ENCODE measurements at places on chromosomes 16 and 17.

- no peak for DNase-seq
Observed at GRCh38 chr17:51937264-51937663, 221.2 kb downstream of the CA10 start.

DNA sequence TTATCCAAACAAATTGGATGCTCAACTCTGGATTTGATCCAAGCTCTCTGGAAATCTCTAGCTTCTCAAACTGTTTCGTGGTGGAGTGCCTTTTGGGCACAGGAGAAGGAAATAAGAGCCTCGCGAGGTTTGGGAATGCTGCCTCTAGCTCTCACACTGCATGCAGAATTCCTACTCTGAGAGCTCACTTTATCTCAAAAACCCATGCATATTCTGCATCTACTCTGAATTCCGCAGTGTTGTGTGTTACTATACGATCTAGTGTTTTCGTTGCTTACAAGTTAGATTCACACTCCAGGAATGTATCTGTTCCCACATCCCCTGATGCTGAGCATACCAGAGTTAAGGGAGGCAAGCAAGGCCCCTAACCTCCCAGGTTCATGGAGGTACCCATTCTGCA lies 462.7 kb downstream of the WWOX start:
- DNase-seq, result no peak

- DNase-seq, result no peak
Observed at GRCh38 chr17:17411692-17412091, 65.1 kb upstream of the MED9 start.

DNA sequence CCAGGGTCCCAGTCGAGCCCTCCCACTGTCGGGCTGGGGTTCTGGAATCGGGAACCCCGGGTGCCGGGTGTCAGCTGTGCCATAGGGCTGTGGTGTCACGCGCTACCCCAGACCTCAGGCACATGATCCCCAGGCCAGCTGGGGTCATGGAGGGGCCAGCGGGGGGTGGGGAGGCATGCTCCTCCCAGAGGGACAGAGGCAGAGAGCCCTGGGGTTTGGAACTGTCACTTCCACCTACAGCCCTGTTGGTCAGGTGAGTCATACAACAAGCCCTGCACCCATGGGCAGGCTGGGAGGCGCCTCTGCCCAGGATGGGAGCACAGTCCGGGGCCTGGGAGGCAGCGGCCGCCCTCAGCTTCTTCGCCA lies 63.0 kb downstream of the BAIAP2 start:
- DNase-seq, result no peak

DNA sequence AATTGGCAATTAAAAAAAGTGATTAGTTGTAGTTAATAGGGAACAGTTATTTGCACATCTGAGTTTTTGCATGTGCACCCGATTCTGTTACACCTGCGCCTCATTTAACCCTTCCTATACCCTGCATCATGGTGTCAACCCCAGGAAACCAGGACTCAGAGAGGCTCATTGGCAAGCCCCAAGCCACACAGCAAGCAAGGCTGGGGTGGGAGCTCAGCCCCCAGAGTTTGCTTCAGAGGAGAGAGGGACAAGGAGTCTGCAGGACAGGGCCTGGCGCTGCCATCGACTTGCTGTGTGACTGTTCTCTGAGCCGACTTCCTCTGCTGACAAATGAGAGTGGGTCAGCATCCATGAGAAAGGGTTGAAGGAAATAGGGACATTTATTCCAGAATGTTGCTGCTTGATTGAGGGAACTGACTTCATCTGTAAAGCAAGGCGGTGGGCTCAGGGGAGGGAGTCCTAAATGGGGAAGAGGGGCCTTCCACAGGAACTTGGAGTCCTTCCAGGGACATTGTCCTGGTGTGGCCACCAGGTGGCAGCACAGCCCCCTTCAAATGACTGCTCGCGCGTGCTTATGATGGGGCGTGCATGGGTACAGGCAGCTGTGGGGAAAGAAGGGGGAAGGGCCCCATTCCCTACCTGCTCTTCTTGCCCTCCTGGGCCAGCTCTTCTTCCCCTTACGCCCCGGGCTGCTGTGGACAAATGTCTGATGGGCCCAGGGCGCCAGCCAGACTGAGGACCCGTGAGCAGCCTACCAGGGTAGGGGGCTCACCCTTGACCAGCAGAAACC lies 51.6 kb downstream of the NT5M start:
- peak; percentile 51 for DNase-seq

DNA sequence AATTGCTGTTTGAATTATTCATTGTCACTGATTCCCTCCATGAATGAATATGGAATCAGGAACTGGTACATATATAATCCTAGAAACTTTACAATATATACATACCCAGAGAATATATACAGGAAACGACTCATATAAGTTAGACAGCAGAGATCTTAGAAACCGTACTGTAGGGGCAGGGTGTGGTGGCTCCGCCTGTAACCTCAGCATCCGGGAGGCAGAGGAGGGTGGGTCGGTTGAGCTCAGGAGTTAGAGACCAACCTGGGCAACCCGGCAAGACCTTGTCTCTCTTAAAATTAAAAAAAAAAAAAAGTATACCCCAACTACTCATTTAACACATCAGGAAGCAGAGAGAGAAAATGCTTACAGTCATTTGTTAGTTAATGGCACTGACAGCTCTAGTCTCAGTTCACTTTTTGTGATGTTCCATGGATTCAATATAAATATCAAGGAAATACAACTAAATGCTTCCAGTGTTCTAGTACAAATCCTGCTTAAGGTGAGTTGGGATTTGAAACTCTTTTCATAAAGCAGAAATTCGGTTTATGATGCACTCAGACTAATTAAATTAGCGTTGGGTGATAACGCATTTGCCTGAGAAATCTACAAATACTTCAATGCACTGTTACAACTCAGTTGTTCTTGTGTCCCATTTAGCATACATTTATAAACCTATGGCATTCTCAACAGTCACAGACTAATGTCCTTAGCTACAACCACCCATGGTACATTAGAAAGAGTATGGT lies 5.6 kb downstream of the GLG1 start:
- DNase-seq, result peak; percentile 8

DNA sequence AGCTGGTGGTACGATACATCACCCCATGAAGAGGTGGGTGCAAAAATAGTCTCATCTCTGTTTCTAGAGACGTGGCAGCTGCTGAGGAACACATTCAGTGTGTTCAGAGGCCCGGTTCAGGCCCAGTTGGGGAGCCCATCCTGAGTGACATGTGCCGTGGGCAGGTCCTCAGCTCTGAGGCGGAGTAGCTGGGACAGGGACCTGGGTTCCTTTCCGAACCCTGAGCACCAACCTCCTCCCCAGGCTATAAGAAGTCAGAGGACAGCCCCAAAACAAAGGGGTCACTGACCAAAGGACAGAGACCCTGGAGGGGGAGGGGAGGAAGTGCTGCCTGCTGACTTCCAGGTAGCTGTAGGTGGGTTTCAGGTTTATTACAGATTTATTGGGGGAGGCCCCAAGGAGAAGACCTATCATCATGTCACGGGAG lies 5.1 kb downstream of the LDHD start:
- DNase-seq, result no peak

DNA sequence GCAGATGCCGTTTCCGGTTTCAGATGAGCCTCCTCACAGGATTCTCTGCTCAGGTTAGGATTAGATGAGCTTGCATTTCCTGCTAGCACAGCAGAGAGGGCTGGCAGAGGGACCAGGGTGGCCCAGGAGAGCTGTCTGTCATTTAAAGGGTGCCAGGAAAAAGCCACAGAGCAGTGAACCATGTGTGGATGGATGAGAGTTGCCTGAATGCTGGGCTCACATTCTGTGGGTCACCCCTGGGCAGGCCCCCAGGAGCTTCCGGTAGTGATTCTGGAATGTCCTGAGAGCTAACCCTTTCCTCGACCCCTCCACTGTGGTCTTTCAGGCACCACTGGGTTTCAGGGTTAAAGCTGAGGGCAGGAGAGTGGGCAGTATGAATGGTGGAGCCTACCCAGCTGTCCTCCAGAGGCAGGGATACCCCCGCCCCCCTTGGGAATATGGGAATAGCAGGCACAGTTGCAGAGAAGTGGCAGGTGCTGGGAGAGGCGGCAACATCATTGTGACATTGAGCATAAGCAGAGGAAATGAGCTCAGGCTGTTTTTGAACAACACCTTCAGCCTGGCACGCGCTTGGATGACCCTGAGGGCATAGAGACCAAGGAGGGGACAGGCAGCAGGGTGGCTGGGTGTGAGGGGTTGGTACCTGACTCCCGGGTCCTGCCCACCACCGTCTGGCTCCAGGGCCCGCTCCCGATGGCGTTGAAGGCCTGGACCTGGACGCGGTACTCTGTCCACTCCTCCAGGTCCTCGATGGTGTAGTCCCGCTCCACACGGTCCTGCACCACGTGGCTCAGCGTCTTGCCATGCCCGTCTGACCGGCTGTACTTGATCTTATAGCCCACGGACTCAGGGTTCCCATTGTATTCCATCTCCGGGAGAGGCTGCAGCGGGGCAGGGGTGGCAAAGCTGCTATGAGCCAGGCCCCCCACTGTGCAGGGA lies 83.0 kb upstream of the CDC42EP4 start:
- no peak for DNase-seq

DNA sequence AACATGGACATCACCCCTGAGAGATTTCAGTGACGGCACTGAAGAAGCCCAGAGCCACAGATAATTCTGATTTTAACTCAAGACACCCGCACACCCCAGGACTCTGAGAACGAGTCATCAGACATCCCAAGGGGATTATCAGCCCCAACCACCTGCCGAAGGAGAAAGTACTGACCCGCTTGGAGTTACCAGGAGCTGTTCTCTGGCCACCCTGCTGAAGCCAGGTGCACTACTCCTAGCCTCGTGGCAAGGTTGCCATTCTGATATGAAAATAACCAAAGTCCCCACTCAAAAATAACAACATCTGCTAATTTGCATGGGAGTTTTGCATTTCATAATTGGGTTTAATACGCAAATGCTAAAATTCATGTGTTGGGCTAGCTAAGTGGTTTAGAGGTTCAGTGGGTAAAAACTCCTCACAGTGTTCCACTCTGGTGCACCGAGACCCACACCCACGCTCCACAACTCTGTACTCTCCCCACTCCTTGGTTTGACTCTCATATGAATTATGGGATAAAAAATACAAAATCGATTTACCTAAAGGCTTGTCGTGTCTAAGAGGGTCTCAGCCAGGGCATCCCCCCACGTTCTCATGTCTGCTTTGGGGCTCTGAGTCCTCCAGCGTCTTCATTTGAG lies 143.0 kb upstream of the NOL11 start:
- no peak for DNase-seq

DNA sequence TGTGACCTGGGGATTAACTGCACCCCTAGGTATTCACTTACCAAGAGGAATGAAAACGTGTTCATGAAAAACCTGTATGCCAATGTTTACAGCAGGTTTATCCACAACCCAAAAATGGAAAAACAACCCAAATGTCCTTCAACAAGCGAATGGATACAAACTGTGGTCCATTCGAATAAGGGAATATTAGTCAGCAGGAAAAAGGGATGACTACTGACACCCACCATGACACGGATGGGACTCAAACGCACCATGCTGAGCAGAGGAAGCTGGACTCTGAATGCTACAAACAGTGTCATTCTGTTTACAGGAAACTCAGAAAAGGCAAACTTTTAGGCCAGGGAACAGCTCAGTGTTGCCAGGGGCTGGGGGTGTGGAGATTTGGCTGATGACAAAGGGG lies 4.9 kb downstream of the SLC38A10 start:
- no peak for DNase-seq

GRCh38 chr16:85525420-85526184 lies 87.5 kb upstream of the GSE1 start:
- DNase-seq, result no peak

DNA sequence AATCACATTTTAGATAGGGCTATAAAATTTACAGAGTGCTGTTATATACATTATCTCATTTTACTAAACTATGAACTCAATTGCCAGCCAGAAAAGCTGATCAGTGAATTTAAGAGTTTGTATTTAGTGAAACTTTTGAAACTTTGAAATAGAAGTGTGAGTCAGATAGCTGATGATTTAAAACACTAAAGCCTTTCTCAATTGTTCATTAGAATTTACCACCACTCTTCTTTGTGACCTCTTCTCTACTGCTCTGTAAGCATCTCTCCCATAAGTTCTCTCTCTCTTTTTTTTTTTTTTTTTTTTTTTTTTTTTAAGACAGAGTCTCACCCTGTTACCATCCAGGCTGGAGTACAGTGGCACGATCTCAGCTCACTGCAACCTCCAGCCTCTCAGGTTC lies 43.7 kb downstream of the GOSR1 start:
- no peak for DNase-seq

- DNase-seq, result no peak
Observed at GRCh38 chr17:30395398-30396022, 16.8 kb downstream of the CPD start.

GRCh38 chr16:58842156-58842555 lies 108.0 kb upstream of the GOT2 start:
- DNase-seq, result no peak

GRCh38 chr16:85084841-85085510 lies 27.3 kb downstream of the CIBAR2 start:
- DNase-seq, result no peak

GRCh38 chr16:62060089-62060488 lies 23.9 kb upstream of the CDH8 start:
- DNase-seq, result no peak

GRCh38 chr16:79862601-79863000 lies 262.1 kb upstream of the MAF start:
- DNase-seq, result no peak

DNA sequence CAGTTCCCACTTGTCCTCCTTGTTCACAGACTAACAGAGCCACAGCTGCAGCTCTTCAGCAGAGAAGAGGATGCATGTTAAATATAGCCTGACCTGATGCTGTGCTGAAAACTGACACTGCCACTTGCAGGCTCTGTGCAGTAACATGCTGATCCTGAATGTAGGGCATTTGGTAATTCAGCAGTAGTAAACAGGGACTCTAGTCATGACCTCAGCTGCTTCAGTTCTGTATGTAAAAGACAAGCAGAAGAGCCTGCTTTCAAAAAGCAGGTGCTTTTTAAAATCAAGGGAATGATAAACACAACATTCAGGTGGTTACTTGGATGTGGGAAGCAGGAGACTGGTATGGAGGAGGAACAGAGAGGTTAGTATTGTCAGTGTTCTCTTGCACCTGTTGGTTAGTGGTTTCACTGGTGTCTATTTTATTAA lies 33.8 kb downstream of the ESRP2 start:
- DNase-seq, result no peak

GRCh38 chr16:10761373-10761772 lies 17.7 kb downstream of the NUBP1 start:
- no peak for DNase-seq

GRCh38 chr16:27748868-27749546 lies 199.1 kb downstream of the KATNIP start:
- no peak for DNase-seq

- no peak for DNase-seq
Observed at GRCh38 chr17:41678411-41678906, 10.2 kb upstream of the EIF1 start.

DNA sequence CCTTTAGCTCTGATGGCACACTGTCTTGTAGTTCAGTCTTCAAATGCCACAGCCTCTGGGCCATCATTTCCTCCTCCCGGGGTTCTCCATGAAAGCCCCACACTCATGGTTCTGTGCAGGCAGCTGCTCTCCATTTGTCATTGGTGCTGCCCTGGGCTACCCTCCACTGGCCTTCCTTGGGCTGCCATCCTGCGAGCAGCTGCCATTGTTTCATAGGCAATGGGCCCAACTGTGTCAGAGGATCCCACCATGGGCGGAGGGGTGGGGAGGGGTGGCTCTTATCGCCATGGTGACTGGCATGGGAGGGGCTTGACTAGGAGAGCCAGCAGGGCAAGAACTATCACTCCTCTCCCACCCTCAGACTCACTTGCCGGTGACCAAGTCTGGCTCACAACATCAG lies 38.6 kb upstream of the BRD7 start:
- no peak for DNase-seq

GRCh38 chr17:29156781-29157180 lies 23.4 kb downstream of the MYO18A start:
- no peak for DNase-seq

GRCh38 chr17:43791589-43791988 lies 11.4 kb downstream of the CFAP97D1 start:
- DNase-seq, result no peak

All from activated naive CD8-positive, alpha-beta T cell treated with anti-CD3 and anti-CD28 coated beads, Interleukin-2, amount 50 U/mL, for 16 hours (primary cell).